Stimulated activated CD8-positive, alpha-beta memory T cell treated with anti-CD3 and anti-CD28 coated beads, Interleukin-15, amount 100 ng/mL, for 1 hour (primary cell): ENCODE measurements at places on chromosomes 3 and 15.

DNA sequence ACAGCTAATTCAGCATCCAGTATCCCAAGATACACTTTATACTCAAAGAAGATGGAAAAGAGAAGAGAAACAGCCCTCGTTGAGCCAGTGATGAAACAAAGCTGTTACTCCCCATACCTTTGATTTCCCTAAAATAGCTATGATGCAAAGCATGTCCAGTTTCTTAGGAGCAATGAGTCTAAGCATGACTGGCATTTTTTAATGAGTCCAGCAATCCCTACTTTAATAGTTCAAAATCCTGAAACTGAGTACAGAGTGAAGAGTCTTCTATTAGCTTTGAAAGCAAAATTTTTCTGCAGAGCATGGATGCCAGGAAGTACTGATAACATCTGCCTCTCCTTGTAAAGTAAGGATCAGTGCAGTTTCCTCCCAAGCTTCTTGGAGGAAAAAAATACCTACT, 302.7 kb downstream of the IL5RA start:
- DNase-seq: no peak

DNA sequence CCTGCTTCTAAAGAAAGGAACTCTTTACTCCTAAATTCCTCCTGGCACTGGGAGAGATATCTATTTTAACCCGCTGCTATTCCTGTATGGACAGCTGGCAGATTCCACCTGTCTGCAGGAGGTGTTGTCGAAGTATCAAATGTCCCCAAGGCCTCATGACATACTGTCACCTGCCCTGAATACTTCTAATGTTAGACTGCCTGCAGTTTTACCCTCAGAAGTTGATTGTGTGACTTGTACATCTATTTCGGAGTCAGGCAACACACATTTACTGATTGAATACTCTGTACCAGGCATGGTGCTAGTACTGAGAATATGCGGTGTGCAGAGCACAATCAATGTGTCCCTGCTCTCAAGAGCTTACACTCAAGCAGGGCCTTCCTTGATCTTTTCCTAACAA, 38.6 kb downstream of the PDZRN3 start:
- DNase-seq: no peak

DNA sequence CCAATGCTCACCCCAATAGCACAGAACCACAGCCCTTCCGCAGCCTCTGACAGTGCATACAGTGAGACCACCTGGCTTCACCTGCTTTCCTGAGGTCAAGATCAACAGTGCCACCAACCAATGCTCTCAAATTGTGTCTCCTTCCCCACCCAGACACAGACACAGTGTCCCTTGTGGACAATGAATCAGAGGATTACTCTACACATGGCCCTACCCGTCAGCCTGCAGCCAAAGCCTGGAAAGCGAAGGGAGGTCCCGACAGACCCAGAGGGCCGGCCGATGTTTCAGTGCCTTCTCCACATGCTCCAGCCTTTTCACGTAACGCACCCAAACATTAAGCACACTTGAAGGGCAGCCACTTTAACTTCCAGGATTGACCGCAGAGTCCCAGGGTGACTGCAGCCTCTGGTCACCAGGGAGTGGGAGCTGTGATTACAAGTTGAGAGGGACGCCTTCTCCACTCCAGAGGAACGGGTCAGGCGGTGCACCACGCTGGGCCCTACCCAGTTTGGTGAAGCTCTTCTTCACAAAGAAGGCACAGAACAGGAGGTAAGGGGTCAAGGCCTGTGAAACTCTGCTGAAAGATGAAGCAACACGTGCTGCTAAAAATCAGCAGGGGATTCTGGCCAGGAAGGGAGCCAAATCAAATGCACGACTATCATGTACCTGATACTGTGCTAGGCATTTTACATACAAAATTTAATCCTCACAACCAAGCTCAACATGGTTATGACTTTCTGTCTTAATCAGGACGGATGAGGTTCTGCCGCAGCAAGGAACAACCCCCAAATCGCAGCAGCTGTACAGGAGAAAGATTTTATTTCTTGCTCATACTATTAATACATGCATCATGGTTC, 17.2 kb downstream of the KLHL25 start:
- DNase-seq: no peak

- DNase-seq: no peak
Observed at GRCh38 chr3:45958321-45958791, 15.1 kb downstream of the CXCR6 start.

DNA sequence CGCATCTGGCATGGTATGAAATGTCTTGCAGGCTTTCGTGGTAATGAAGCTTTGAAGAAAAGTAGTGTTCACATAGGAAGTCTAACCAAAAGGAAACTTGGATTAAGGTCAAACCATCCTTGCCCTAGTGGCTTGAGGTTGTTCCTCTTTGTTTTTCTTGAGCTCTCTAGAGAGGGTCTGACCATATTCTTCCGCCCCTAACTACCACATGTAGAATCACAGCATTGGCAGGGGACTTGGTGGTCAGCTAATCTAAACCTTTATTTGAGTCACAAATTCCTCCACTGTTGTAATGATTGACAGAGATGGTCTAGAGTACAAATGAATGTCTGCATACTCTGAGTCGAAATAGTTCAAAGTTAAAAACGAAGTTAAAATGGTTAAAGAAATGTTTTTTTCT, 39.1 kb upstream of the PHLDB2 start:
- no peak for DNase-seq

GRCh38 chr3:106379251-106379750, 510.5 kb upstream of the CBLB start:
- DNase-seq: no peak

DNA sequence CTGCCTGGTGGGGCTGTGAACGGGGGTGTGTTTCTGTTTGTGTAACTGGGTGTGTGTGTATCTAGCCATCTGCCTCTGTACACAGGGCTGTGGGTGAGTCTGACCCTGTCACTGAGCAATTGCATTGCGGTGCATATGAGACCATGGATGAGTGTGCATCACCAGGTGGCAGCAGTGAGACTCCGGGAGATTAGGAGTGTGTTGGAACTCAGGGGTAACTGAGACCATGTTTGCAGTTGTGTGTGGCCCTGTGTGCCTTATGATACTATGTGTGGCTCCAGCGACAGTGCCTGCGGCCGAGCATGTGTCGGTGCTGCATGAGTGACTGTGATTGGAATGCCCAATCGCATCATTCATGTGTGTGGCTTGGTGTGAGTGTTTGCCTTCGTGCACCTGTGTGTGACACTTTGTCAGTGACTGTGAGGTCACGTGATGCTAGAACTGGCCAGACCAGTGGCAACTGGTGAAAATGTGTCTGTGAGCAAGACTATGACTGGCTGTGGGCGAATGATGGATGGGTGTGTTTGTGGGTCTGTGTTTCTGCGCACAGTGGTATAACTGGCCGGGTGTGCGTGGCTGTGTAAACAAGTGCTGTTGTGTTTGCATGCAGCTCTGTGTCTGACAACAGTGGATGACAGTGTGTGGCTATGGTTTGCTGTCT, 14.0 kb downstream of the VILL start:
- peak; percentile 49 for DNase-seq

GRCh38 chr3:185175370-185175987, 22.6 kb upstream of the C3orf70 start:
- no peak for DNase-seq

- DNase-seq: no peak
Observed at GRCh38 chr3:184758056-184758455, 46.2 kb upstream of the MAGEF1 start.

DNA sequence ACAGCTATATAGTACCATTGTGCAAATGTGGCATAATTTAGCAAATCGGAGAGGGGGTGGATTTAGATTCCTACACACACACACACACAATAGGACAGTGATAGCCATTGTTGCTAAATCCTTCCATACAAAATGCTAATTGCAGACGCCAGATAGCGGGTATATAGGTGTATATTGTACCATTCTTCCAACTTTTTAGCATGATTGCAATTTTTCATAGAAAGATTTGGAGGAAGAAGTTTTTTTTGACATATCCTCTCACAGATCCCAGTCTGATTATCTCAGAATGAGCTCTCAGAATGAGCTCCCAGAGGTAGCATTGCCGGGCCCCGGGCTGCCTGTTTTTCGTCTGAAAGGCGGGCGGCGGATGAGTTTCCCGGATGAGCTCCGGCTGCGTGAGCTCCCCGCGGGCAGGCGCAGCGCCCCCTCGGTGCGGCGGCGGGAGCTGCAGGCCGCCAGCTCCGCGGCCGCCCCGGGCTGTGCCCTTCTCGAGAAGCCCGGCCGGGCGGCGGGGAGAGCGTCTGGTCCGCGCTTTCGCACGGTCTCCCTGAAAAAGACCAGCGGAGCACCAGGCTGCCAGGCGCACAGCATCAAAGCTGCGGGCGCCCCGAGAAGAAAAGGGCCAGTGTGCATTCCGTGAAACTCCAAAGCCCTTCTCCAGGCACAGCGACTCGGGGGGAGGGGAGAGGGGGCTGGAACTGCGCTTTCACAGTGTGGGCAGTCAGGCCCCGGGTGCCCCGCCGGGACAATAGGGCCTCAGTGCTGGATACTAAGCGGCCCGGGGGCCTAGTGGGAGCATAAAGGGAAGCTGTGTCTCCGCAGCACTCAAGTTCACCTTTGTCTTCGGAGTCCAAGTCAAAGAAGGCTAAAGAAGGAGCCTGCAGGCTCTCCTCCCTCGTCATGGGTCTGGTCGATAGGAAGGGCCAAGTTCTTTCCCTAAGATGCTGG, 12.0 kb upstream of the SHC4 start:
- peak; percentile 35 for DNase-seq

GRCh38 chr3:129777806-129778205, 115.7 kb downstream of the TMCC1 start:
- no peak for DNase-seq

DNA sequence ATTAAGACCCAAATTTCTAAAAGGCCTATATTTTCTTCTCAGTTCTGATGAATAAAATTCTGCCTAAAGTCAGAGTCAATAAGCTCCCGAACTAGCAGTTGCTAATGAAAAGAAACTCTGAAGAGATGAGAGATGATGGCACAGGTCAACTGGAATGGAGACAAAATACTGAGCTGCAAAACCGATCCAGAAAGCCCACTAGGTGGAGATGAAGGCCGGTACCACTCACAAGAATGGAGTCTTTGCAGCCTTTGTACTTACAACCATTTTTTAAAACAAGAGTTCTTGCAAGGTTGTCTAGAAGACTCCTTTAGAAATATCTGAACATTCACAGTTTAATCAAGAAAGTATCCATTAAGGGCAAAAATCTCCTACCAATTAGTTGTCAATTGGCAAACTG, 119.9 kb upstream of the TJP1 start:
- no peak for DNase-seq

DNA sequence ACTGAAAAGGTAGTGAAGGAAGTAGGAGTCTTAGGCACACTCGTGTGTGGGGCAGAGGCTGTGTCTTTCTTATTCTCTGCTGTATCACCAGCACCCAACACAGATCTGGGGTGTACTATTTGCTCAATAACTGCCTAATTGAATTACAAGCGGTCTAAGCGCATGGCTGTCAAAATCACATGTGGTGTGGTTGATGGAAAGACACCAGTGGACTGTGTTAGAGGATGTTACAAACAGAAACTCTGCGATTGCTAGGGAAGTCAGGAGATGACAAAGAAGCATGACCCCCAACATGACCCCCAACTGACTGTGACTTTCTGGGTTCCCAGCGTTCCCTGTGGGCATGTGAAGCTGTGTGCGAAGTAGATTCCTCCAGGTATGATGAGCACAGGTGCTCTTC, 32.0 kb downstream of the ATG7 start:
- no peak for DNase-seq

- no peak for DNase-seq
Observed at GRCh38 chr3:24502690-24503089, 8.0 kb upstream of the THRB start.

- DNase-seq: no peak
Observed at GRCh38 chr15:95558916-95559315, 771.6 kb upstream of the NR2F2 start.

DNA sequence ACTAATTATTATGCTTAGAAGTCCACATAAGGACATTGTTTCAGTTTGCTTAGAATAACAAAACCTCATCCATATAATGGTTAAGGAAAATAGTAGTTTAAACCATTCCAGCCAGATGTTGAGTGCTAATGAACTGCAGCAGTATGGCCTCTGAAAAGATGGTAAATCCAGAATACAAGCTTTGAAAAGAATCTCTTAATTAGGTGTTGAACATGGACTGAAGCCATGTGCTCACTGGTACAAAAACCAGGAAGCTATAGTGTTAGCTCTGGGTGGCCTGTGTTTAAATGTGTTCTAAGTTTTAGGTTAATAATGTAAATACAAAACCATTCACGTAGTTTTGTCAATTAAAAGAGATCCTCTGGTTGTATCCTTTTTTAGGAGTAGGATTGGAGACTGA, 78.2 kb downstream of the GALK2 start:
- DNase-seq: no peak
